ENCODE measurements at places on chromosomes 2 and 18.

DNA sequence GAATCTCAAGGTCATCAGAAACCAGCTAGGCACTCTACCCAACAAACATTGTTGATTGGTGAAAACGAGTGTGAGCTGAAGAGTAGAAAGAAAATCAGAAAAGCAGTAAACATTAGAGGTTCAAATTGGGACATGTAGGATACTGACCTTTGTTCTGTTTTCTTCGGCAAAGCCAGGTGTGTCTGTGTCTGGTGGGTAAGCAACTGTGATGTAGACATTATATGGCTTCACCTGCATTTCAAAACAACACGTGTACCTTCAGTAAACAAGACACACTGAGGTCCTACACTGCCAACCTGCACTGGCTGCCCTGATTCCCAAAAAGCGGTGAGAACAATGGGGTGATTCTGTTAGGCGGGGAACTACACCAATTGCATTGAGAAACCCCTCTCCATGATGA, 22.7 kb downstream of the KDSR start:
- no peak for DNase-seq

- DNase-seq, result no peak
Measured at GRCh38 chr2:70627211-70627898, 73.7 kb upstream of the TGFA start.

DNA sequence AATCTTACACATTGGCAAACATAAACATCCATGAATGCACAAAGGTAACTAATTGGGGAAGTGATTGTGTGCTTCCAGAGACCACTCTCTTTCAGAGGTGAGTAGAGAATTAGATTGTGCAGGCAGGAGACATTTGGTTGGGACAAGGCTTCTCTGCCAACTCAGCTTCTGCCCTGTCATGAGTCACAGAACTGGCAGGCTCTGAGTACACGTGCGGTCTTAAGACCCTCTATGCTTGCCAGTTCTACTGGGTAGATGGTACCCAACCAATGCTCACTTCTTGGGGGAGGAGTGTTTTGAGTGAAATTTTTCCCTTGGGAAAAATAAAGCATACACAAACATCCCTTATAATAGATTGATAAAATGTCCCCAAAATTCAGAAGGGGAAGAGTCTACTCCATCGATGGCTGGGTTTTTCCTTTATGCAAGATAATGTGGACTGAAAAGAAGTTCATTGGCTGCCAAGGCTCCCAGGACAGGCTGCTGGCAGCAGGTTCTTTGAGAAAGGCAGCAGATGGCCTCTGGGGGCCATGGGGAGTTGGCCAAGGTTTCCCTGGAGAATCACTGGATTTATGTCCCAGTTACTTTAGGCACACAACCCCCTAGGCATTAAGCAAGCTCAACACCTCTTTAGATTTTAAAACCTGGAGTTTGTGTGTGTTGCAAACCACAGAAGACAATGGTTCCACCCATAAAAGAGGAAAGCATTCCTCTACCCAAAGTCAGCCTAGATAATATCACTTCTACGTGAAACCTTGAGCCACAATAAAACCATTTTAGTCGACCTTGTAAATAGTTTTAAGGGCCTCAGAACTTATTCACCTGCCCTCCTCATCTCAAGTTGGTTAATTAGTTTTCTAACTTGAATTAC, 417.0 kb downstream of the TXNL1 start:
- no peak for DNase-seq

DNA sequence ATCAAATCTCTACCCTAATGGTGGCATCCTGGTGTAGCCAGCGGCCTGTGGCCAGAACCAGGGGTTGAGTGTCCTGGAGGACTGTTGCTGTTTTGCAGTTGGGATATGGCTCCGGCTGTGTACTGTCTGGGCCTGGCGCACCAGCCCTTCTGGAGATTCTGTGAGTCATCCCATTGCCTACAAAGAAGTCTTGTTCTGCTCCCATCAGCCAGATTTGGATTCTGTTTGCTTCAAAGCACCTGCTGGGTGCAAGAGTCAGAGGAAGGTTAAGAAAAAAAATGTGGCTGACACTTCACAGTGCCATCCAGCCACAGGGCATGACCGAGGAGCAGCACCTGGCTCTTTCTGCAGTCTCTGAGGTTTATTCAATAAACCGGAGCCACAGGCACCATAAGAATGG, 41.0 kb upstream of the ASAP2 start:
- peak; percentile 82 for DNase-seq
